ENCODE measurements at places on chromosomes 12 and 14. TPM values are rescaled to one million over a fixed set of nuclear protein-coding genes. Genes with fewer than 3 reads are reported as not detected.

DNA sequence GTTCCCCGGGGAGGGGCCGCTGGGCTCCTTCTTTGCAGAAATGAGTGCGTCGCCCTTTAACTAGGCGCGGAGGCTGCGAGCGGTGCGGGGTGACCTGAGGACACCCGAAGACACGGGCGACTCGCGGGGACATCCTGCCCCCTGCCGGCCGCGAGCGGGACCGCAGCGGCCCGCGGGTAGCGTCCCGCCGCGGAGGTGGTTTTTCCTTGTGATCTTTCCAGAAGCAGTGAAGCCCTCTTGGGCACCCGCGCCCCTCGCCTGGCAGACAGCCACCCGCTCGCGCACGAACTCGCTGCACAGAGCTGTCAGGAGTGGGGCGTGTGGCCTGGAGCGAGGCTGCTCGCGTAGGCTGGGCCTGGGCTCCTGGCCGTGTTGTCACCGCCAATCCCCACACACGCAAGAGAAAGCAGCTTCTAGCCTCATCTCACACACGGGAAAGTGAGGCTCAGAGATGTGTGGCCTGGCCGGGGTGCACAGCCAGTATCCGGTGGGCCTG lies 67.2 kb downstream of the DIO3 start:
- peaks cover 14% of the 10 kb centered on the region for H3K4me1 ChIP-seq
- no peaks in the 10 kb centered on the region for H3K27me3 ChIP-seq

DNA sequence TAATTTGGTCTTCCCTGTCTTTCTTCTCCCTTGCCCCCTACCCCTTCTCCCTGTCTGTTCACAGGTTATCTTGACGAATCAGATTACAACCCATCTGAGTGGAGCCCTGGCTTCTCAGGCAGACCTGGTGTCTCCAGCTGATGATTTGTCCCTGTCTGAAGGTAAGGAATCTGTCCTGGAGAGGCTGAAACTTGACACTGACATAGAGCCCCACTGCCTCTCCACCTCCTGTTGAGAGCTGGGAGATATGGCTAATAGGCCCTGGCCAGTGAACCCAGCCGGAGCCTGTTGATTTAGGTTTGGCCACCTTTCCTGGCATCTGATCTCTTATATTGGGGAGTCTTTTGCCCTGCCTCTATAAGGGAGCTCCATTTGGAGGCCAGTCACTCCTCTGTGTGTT lies 472.2 kb downstream of the RAD51B start:
- no peaks in the 10 kb centered on the region for H3K27me3 ChIP-seq
- no peak overlapping the region for H3K27ac ChIP-seq

- no peaks in the 10 kb centered on the region for H3K36me3 ChIP-seq
- H3K4me1 ChIP-seq = no peaks in the 10 kb centered on the region
- no peak for DNase-seq
- H3K27me3 ChIP-seq = no peaks in the 10 kb centered on the region
- no peak overlapping the region for H3K4me3 ChIP-seq
These were observed 89.1 kb downstream of the BBS10 start for GRCh38 chr12:76259106-76259505.

DNA sequence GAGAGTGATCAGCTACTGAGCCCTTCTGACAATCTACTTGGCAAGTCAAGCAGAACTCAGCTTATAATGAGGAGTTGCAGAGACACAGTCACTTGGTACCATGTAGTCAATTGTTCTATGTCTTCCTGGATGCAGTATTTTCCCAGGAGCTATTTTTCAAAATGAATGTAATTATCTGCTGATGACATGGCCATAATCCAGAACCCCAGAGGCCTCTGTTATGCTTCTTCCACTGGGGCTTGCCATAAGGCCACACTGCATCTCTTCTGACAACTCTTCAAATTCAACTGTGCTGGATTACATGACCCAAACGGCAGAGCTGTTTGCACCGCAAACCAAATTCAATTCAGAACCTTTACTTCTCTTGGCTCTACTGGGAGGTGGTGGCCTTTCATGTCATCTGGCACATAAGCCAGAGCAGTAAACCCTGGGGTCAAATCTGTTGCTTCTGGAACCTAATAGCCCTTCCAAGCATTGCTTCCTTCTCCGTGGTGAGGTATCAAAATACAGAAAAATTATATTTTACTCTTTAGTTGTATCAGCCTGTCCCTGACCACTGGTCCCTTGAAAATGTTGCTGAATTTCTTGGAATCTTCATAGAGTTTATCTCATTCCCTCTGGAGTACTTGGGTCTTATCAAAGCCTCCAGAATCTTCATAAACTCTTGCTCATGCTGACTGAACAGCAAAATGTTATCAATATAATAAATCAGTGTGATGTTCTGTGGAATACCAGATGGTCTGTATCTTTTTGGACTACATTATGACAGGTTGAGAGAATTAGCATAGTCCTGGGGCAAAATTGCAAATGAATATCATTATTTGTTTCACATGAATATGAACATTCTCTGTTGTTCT lies 79.4 kb upstream of the DCN start:
- H3K4me3 ChIP-seq = no peak overlapping the region
- no peak overlapping the region for H3K27ac ChIP-seq
- DNase-seq = no peak
- no peaks in the 10 kb centered on the region for H3K27me3 ChIP-seq
- H3K36me3 ChIP-seq = no peaks in the 10 kb centered on the region

DNA sequence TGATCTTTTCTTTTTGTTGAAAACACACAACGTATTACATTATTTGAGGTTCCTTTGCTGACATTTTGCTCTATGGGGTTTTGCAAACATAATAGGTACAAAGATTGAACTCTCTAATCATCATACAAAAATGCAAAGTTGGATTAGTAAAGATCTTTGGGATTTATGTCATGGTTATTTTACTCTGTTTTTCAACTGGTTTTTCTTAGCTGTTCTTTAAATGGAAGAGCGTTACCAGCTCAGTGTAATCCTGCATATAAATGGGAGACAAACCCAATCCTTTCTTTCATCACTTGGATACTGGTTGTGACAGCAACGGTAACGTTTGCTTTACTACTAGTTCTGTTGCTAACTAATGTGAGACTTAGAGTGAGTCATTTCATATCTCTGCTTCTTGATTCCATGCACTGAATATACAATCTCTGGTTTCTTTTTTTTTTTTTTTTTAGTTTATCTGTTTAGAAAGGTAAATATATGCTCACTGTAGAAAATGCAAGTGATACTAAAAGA lies 104.9 kb upstream of the NOVA1 start:
- no peaks in the 10 kb centered on the region for H3K27me3 ChIP-seq
- H3K36me3 ChIP-seq = no peaks in the 10 kb centered on the region
- no peak overlapping the region for H3K4me3 ChIP-seq
- DNase-seq = no peak
- no peak overlapping the region for H3K27ac ChIP-seq
- H3K4me1 ChIP-seq = no peaks in the 10 kb centered on the region

DNA sequence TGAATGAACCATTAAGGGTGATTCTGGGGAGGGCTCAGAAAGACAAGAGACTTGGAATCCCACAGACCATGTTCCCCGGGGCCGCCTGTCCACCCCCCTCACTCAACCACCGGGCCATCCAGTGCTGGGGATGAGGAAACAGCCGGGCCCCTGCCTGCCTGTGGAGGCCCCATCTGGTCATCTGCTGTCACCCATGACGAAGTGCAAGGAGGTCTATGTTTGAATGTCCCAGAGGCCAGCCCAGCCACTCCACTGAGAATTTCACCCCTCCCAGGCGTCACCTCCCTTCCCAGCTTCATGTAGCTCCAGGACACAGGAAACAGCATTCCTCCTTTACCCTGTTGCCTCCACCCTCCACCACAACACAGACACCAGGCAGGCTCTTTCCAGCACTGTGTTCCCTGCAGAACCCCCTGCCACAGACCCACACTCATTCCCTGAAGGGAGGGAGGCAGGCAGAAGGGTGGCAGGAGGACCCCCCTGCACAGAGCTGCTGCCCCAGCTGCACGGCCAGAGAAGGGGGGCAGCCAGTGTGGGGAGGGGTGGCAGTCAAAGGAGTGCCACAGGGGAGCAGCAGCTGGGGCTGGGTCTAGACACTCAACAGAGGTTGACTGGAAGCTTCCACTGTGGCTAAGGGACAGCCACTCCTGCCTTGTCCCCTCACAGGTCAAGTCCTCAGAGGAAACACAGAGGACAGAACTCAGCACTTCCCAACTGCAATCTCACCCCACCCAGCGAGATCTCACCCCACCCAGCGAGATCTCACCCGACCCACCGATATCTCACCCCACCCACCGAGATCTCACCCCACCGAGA lies 50.3 kb upstream of the PPP2R5C start:
- H3K4me1 ChIP-seq = peaks cover 8% of the 10 kb centered on the region
- H3K36me3 ChIP-seq = no peaks in the 10 kb centered on the region
- DNase-seq = no peak
- peaks cover 6% of the 10 kb centered on the region for H3K27me3 ChIP-seq
- no peak overlapping the region for H3K27ac ChIP-seq

DNA sequence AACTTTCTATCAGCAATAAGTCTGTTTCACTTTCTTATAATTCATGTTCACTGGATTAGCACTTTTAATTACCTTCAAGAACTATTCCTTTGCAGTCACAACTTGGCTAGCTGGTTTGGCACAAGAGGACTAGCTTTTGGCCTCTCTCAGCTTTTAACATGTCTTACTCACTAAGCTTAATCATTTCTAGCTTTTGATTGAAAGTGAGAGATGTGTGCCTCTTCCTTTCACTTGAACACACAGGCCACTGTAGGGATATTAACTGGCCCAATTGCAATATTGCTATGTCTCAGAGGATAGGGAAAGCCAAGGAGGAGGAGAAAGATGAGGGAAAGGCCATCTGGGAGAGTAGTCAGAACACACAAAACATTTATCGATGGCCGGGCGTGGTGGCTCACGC lies 92.7 kb downstream of the PRICKLE1 start:
- H3K27me3 ChIP-seq = no peaks in the 10 kb centered on the region
- no peak for DNase-seq
- H3K4me1 ChIP-seq = no peaks in the 10 kb centered on the region
- H3K4me3 ChIP-seq = no peak overlapping the region
- H3K36me3 ChIP-seq = no peaks in the 10 kb centered on the region
- H3K27ac ChIP-seq = no peak overlapping the region

GRCh38 chr14:95348395-95349080 lies 28.8 kb upstream of the CLMN start:
- no peak overlapping the region for H3K4me3 ChIP-seq
- no peak for DNase-seq
- no peak overlapping the region for H3K27ac ChIP-seq
- H3K36me3 ChIP-seq = no peaks in the 10 kb centered on the region
- H3K4me1 ChIP-seq = no peaks in the 10 kb centered on the region

DNA sequence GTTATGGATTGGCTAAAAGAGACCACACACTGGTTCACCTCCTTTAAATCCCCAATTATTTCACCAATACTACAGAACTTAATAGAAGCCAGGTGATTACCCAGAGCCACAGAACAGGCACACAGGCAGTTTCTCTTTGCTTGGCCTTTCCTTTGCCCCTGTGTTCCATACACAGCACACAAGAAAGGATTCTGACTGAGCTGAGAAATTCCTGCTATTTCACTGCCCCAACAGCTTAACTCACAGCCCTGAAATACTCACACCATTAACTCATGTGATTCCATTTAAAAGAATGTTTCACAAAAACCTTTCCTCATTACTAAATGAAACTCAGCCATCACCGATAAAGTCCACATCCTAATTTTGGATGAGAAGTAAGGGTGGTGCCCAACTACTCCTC lies 133.6 kb downstream of the MED13L start:
- H3K4me1 ChIP-seq = peaks cover 71% of the 10 kb centered on the region
- no peaks in the 10 kb centered on the region for H3K36me3 ChIP-seq
- H3K4me3 ChIP-seq = no peak overlapping the region
- no peaks in the 10 kb centered on the region for H3K27me3 ChIP-seq

- no peak overlapping the region for H3K4me3 ChIP-seq
- no peak for DNase-seq
- no peaks in the 10 kb centered on the region for H3K36me3 ChIP-seq
- H3K27ac ChIP-seq = no peak overlapping the region
These were observed 4.7 kb downstream of the SLC6A12 start for GRCh38 chr12:209246-209645.

DNA sequence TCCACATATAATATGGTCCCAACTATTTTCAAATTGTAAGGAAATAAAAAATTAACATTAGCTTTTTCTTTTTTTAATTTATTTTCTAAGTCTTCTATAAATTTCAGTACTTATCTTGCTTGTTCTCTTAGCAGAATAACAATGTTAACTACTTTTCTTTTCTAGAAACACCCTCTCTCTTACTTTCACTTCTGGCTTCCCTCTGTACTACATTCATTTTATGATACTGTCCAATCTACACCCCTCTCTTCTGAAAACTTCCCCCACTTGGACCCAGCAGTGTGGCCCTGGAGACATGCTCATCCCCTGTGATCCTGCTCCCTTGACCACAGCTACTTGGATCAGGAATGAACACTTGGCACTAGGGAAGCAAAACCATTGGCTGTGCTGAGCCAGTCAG lies 15.7 kb downstream of the SGPP1 start:
- no peak overlapping the region for H3K27ac ChIP-seq
- H3K27me3 ChIP-seq = no peaks in the 10 kb centered on the region
- peaks cover 12% of the 10 kb centered on the region for H3K36me3 ChIP-seq

DNA sequence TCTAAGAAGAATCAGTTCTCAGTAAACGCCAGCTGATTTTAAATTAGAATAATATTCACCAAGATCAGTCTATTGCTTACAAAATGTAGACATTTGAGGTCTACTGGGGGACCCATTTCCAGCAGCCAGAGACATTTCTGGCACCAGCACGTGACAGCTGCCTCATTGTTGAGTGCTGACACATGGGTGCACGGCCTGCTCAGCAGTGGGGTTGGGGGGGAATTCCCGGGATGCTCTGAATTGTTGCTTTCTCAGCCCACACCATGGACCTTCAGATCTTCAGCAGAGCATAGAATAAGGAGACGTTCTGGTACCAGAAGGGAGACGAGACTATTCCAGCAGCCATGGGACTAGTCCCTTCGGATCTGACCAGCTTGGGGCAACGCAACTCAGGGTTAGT lies 18.3 kb downstream of the PLEKHG7 start:
- no peaks in the 10 kb centered on the region for H3K27me3 ChIP-seq
- no peak overlapping the region for H3K4me3 ChIP-seq
- no peak overlapping the region for H3K27ac ChIP-seq
- no peaks in the 10 kb centered on the region for H3K4me1 ChIP-seq
- no peaks in the 10 kb centered on the region for H3K36me3 ChIP-seq

DNA sequence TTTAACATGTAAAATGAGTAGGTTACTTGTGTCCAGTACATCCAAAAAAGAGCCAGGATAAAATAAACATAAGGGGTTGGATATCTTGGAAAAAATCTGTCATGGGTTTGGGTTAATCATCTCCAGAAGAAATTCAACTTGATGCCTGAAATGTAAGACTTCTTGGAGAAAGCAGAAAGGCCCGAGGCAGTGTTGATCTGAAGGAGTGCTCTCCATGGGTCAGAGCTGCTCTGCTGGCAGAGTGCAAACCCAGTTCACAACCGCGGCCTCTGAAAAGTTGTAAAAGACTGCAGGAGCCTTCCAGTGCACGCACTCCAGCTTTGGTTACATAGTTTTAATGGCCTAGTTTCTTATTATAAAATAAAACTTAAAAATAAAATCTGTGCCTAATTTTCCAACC lies 97.3 kb upstream of the ALX1 start:
- H3K4me3 ChIP-seq = no peak overlapping the region
- no peaks in the 10 kb centered on the region for H3K4me1 ChIP-seq
- no peaks in the 10 kb centered on the region for H3K36me3 ChIP-seq

CFAP251 gene
- total RNA-seq = 1.3 TPM

LTBP2 gene
- 18.2 TPM for total RNA-seq

P3H3 gene
- total RNA-seq = 69.8 TPM

L2HGDH gene
- total RNA-seq = 2.7 TPM

BDKRB1 gene
- total RNA-seq = 2.9 TPM

All from sigmoid colon (tissue), 7 donors.